T-helper 2 cell (primary cell): ENCODE measurements at places on chromosomes 2 and 18.

DNA sequence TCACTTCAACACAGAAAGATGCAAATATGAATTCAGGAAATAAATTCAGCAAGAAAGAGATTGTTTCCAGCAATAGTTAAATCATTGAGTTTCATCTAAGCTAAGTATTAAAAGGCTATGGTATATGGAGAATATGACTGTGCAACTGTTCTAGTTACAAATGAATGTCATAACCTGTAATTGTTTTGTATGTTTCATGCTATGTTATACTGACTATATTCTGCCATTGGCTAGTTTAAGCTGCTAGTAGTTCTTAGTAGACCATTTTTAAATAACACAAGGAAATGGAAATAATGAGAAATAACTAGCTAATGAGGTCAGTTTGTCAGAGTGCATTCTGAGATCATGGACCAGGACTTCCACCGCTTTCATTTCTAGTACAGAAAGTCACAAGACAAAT is 1154.9 kb upstream of the TMEFF2 start:
- DNase-seq: no peak

DNA sequence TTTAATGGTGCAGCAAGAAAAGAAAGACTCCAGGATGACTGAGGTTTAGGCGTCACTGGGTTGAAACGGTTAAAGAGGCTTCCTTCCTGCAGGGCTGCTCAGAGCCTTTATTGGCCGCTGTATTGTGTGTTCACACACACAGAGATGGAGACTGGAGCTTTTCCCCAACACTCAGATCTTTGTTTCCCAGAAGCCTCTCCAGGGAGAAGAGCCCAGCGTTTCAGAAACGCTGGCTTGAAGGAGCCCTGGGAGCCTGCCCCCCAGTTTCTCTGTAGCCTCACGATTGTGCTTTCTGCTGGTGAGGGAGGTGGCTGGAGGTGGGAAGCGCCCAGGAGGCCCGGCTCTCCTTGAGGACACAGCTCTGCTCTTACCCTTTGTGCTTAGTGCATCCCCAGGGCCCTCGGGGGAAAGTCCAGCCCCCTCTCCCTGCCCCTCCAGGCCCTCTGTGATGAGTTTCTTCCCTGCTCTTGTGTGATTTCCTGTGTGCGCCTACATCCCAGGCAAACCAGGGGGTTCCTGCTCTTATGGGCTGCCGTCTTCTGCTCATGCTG is 37.1 kb downstream of the RRM2 start:
- DNase-seq: no peak

- DNase-seq: no peak
Observed at GRCh38 chr18:12946549-12947284, 1.1 kb upstream of the SEH1L start.

DNA sequence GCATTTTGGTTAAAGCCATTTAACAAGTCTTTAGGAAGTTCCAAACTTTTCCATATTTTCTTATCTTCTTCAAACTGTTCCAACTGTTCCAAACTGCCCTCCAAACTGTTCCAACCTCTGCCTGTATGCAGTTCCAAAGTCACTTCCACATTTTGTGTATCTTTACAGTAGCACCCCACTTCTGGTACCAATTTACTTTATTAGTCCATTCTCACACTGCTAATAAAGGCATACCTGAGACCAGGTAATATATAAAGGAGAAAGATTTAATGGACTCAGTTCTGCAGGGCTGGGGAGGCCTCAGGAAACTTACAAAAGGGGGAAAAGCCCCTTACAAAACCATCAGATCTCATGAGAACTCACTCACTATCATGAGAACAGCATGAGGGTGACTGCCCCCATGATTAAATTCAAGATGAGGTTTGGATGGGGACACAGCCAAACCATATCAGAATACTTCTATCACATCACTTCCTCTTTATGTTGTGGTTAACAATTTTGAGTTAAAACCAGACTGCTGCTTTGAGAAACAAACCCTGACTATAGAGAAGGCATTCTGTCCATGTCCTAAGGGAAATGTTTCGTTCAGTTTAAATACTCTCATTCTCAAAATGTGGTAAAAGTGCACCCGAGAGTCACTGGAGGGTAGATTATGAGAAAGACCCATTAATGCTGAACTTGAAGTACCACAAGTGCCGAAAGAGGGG is 11.0 kb downstream of the IL18R1 start:
- no peak for DNase-seq

GRCh38 chr2:128753800-128754199 is 435.1 kb upstream of the HS6ST1 start:
- no peak for DNase-seq
